ENCODE measurements at places on chromosomes 16 and 17.

- H3K27ac ChIP-seq: no peak overlapping the region
- no peak for DNase-seq
- peaks cover 30% of the 10 kb centered on the region for H3K27me3 ChIP-seq
- H3K36me3 ChIP-seq: no peaks in the 10 kb centered on the region
- no peak overlapping the region for H3K4me3 ChIP-seq
Observed at GRCh38 chr16:85868495-85868894, 30.5 kb upstream of the IRF8 start.

DNA sequence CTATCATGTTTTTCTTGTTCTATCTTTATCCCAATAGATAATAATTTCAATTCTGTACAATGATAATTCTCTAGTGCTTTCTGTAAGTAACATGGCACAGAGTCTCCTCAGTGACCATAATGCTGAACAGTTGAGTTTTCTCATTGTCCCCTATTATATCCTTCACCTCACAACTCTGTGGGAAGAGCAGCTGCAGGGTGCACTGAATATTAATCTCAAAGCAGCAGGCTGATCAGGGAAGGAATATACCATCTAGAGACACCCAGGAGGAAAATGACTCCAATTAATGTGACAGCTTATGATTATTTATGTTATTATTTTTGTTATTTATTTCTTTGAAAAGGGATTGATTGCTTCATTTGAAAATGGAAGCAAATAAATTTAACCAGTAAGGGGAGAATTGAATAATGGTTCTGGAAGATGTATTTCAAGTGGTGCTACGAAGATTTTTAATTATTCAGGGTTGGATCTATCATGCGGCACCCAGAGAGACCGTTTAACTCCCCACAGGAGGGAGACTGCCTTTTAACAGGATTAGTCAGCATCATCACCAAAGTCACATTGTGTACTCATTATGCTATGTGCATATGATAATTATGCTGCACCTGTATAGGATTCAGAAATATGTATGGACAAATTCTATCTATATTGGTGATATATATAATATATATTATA is 1015.7 kb upstream of the GOT2 start:
- no peak overlapping the region for H3K4me3 ChIP-seq
- DNase-seq: no peak
- no peaks in the 10 kb centered on the region for H3K36me3 ChIP-seq
- H3K27me3 ChIP-seq: no peaks in the 10 kb centered on the region
- H3K4me1 ChIP-seq: no peaks in the 10 kb centered on the region

DNA sequence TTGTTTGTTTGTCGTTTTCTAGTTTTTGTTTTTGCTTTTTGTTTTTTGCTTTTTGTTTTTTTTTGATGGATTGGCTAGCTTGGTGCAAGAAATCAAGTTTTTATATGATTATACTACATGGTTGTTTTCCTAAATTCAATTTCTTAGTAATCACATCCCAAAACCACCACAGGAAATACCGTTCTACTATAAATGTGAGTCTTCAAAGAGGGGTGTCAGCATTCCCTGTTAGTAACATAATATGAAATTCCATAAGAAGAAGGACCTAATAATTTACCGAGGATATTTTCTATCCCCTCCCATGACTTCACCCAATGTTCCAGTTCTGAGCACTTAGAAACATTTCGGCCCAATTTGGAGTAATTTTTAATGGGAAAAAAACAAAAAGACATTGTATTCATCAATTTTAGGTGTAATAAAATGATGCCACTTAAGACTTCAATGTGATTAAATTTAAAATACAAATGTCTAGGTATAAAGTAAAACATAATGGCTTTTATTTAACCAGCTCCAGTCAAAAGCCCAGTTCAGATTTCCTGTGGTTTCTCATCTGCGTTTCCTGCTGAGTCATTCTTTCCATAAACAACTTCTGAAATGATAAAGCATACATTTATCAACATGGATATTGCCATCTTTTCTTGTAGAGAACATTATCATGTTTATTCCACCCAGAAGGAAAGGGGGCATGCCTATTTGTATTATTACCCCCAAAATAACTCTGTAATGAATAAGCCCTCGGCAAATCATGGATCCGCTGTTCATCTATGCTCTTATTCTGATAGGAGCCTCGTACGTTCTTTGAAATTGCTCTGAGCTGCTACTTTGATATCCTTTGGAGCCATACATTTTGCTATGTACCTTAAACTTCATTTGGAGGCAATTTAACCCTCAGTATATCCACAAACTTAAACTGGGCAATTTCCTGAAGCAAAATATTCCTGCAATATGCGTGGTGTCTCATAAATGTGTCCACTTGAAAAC is 28.1 kb downstream of the HSBP1 start:
- H3K4me1 ChIP-seq: peaks cover 7% of the 10 kb centered on the region
- no peaks in the 10 kb centered on the region for H3K36me3 ChIP-seq
- H3K27me3 ChIP-seq: peaks cover 17% of the 10 kb centered on the region
- H3K27ac ChIP-seq: no peak overlapping the region

- no peak overlapping the region for H3K4me3 ChIP-seq
- no peaks in the 10 kb centered on the region for H3K36me3 ChIP-seq
- no peaks in the 10 kb centered on the region for H3K27me3 ChIP-seq
- H3K27ac ChIP-seq: no peak overlapping the region
Observed at GRCh38 chr16:6510261-6510660, 822.4 kb upstream of the RBFOX1 start.

DNA sequence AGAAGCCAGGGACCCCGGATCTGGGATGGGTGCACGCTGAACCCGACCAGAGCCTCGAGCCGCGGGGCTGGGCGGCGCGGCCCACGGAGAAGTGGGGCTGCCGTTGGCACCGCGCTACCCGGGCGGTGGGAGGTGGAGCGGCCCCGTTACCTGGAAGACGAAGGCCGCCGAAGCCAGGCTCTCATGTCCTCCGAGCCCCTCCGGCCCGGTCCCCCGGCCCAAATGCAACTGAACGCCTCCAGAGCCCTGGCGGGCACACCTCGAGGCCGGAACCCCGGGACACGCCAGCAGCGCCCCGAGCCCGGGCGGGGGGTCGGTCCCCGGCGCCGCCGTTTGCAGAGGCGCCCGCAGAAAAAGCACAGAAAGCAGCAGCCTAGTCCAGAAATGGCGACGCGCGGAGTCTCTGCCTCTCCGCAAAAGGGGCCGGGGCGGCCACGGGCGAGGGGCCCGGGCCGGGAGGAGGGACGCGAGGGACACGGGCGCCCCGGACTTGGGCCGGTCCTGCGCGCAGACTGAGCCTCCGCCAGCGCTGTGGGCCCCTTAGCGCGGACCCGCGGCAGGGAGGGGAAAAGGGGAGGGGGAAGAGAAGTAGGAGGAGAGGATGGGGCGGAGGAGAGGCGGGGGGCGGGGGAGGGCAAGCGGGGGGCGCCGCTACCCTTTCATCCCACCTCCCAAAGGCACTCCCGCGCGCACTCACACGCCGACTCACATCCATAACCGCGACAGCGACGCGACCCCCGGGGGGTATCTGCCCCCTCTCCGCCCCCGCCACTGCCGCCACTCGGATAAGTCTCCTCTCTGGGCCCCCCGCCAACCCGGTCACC is 1.4 kb downstream of the AXIN2 start:
- H3K27me3 ChIP-seq: no peaks in the 10 kb centered on the region
- no peaks in the 10 kb centered on the region for H3K36me3 ChIP-seq
- H3K4me1 ChIP-seq: peaks cover 23% of the 10 kb centered on the region

All from T-helper 17 cell (primary cell).